AG09309 (cell line): ENCODE measurements at places on chromosomes 12 and 14.

GRCh38 chr12:46472893-46473633, 100.5 kb upstream of the SLC38A2 start:
- DNase-seq = no peak

DNA sequence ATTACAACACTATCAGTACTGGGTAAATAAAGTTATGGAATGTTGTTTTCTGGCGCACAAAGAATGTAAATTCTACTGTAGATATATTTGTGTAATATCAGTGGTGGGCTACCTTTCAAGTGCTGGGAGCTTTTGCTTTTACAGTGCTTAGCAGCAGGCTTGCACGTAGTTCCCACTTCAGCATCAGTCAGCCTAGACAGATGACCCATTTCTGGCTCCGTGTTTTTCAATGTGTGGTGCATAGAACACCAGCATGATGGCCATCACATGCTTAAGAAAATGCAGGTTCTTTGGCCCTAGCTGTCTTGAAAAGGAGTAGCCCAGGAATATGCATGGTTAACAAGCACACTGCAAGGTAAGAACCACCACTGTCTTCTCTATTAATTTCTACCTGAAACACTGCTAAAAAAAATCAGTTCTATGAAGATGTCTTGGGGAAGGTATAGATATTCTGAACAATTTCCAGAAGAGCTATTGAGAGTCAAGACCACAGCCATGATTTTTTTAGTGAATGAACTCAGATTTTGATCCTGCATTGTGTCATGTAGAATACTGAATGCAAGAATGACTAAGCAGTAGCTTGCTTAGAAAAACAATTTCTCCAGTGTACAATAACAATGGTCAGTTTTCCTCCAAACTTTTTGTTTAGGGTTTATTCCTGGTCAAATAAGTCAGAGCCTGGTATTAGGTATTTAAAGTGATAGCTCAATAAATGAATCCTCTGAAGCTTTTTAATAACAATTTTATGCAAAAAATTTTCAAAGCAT, 195.7 kb downstream of the AKAP6 start:
- no peak for DNase-seq

- no peak for DNase-seq
Observed at GRCh38 chr12:10121278-10121677, 8.7 kb downstream of the CLEC7A start.

GRCh38 chr12:41979574-41979973, 165.1 kb downstream of the GXYLT1 start:
- no peak for DNase-seq

GRCh38 chr12:110004598-110004997, 5.4 kb downstream of the ANKRD13A start:
- DNase-seq = no peak
